Skin of body (tissue), 3 donors: ENCODE measurements at places on chromosomes 7 and 10. TPM values are rescaled to one million over a fixed set of nuclear protein-coding genes. Genes with fewer than 3 reads are reported as not detected.

DNA sequence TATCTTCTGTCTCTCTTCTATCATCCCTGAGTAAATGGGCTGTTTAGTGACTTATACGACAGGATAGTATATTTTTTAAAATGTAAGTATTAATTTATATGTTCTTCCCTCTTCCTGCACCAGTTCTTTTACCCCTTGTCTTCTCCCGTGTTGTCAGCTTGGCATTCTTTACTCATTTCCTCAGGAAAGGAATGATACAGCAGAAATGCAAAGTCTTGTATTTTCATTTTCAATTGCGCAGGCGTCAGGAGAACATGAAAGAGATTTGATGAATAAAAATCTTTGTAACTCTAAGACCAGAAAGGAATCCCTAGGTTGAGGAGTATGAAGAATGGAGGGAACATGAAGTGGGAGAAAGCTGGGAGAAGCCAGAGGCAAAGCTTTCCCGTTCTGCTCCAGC lies 18.8 kb upstream of the VPS41 start:
- no peak for DNase-seq

KCNH2 gene
- 0.99 TPM for total RNA-seq

GRCh38 chr10:93333278-93333978 lies 148.7 kb downstream of the MYOF start:
- DNase-seq = no peak

NUDT13 gene
- 0.59 TPM for total RNA-seq

- peak; percentile 33 for DNase-seq
Observed at GRCh38 chr7:85713171-85713570, 526.3 kb upstream of the SEMA3D start.

BBS9 gene
- total RNA-seq = 40.5 TPM

DNA sequence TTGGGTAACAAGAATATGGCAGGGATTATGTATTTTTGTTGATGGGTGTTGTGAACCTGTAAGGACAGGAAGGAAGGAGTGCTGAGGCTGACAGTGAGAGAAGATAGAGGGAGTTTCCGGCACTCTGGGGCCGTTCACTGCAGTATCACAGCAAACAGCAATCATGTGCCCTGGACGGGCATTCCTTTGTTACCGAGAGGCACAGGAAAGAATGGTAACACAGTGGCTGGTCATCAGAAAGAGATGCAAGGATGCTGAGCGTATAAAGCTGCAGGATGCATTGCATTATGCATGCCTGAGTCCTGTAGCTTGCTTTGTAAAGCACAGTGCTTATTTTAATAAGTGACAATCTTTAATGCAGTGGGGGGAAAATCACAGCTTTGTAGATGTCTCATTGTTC lies 286.8 kb downstream of the RPS24 start:
- no peak for DNase-seq

GRCh38 chr7:156612930-156613329 lies 27.6 kb upstream of the RNF32 start:
- DNase-seq = no peak

GRCh38 chr7:5232874-5233273 lies 42.8 kb downstream of the WIPI2 start:
- DNase-seq = no peak

RTKN2 gene
- total RNA-seq = 6.5 TPM

PKD2L1 gene
- total RNA-seq = not detected

DNA sequence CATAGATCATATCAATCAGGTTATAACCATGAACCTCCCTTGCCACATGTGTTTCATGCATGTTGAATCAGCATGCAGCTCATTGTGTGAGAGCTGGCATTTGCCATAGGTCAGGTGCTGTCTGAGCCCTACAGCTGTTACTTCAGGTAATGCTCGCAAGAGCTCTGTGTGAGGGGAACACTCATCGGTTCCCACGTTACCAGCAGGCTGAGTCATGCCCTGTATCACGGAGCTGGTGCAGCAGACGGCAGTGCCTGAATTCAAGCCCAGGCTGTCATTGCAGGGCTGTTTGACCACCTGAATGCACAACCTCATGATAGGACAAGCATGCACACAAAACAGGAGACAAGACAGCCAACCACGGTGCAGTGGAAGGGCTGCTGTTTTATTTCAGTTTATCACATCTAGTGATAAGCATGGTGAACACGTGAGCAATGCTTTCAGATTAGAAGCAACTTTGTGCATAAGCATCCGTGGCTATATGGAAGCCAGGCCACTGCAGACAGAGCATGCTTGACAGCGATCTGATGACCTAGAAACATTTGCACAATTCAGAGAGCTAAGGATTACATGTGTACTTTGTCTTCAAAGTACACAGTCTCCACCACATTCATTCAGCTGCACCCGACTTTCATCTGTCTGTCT lies 56.4 kb upstream of the PFKP start:
- DNase-seq = no peak
